Gastroesophageal sphincter (tissue), 4 donors: ENCODE measurements at places on chromosomes 3 and 15.

DNA sequence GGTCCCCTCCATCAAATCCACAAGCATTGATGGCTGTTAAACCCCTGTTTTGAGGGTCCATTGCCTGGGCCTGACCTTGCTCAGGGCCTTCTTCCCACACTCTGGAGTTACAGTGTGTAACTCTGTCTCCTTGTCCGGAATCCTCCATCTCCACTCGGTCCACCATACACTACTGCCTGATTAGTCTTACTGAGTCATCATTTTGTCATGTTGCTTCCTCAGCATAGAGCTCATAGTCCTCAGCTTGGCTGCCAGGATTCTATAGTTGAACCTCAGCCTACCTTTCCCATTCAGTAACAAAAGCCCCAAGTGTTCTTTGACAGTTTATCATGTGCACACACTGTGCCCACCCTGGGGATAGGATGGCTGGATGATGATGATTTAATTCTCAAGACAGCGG is 113.0 kb downstream of the PDE8A start:
- no peak for ATAC-seq

GRCh38 chr15:31405200-31405920 is 78.7 kb downstream of the KLF13 start:
- ATAC-seq, result no peak

DNA sequence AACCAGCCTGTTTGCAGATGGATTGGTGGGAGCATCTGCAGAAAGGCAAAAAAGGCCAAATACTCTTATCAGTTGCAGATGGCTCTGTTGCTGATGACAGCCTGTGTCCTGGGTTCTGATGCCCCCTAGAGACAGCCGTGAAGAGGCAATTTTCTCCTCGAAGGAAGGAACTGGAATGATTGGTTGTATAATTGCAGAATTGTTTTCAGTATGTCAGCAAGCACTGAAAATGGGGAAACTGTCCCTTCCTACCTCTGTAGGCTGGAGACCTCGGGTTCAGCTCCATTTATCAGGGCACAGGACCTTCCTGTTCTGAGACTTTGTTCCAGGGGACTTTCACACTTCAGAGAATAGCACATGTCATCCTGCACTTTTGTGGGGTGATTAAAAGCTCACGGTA is 103.0 kb downstream of the PGPEP1L start:
- ATAC-seq, result no peak

GRCh38 chr3:181692311-181693145 is 19.2 kb upstream of the SOX2 start:
- no peak for ATAC-seq

GRCh38 chr3:6079011-6079410 is 781.9 kb upstream of the GRM7 start:
- no peak for ATAC-seq
